Activated CD8-positive, alpha-beta memory T cell treated with anti-CD3 and anti-CD28 coated beads, Interleukin-2, amount 50 U/mL, for 4 hours (primary cell): ENCODE measurements at places on chromosomes 1 and 21.

GRCh38 chr21:35428489-35428888 lies 379.4 kb upstream of the RUNX1 start:
- peak; percentile 41 for DNase-seq

DNA sequence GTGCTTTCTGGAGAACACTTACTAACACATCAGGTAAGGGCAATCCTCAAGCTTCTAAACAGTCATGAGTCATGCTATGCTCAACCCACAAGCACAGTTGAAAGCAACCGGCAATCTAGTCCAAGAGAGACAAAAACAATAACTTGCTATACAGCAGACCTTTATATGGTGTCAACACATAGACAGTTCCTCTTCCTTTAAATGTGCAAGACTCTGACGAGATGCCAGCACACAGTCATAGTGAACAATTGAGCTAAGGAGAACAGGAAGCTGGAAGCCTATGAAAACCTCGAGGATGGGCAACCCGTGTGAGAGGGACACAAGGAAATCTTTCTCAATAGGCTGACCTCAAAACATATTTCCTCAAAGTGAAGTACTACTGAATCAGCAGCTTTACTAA lies 5.3 kb downstream of the ADIPOR1 start:
- DNase-seq = no peak

DNA sequence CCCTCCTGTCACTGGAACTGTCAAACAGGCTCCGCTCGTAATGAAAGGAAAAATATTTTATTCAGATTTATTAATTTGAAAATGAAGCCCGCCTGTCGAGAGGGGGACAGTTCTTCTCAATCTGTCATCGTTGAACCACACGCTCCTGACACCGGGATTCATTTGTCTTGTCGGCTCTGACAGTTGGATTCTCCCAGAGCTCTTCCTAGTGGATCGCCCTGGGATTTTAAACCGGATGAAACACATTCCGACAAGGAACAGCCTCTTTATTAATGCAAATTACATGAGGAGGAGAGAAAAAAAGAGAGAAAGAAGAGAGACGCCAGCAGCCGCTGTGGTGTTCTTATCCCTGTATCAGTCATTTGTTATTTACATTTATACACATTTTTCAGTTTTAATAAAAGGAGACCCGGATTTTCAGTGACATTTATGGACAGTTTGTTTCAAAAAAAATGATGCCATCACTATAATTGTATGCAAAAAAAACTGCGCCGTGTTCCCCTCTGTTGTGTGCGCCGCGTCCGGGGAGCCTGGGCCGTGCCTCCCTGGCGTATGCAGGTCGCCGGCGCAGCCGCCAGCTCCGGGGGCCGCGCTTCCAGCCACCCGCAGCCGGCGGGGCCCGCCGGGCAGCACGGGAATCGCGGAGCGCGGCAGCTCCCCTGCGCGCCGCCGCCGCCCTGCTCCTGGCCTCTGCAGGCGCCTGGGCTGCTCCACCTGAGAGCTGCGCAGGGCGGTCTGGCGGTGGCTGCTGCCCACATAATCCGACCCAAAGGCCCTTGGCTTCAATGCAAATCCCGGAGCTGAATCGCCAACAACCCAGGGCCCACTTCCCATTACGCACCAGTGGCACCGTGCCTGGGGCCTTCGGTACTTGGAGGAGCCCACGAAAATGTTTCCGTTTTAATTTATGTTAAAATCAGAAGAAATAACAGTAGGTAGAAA lies 237.9 kb upstream of the PBX1 start:
- DNase-seq = no peak

GRCh38 chr1:16215882-16216753 lies 3.7 kb upstream of the ARHGEF19 start:
- DNase-seq = peak; percentile 49

GRCh38 chr1:32705516-32705915 lies 2.9 kb upstream of the SYNC start:
- DNase-seq = no peak

GRCh38 chr1:222975472-222976122 lies 160.8 kb downstream of the DISP1 start:
- DNase-seq = no peak

DNA sequence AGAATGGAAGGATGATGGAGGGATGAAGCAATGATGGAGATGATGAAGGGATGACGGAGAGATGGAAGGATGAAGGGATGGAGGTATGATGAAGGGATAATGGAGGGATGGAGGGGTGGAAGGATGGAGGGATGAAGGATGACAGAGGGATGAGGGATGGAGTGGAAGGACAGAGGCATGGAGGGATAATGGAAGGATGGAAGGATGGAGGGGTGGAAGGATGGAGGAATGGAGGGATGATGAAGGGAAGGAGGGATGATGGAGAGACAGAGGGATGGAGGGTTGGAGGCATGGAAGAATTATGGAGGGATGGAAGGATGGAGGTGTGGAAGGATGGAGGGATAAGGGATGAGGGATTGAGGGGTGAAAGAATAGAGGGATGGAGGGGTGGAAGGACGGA lies 62.8 kb downstream of the KCNAB2 start:
- no peak for DNase-seq

- DNase-seq = no peak
Measured at GRCh38 chr1:22804969-22805671, 94.5 kb downstream of the EPHB2 start.
